ENCODE measurements at places on chromosomes 2 and 18.

- DNase-seq, result no peak
Measured at GRCh38 chr2:5176764-5177163, 515.4 kb upstream of the SOX11 start.

DNA sequence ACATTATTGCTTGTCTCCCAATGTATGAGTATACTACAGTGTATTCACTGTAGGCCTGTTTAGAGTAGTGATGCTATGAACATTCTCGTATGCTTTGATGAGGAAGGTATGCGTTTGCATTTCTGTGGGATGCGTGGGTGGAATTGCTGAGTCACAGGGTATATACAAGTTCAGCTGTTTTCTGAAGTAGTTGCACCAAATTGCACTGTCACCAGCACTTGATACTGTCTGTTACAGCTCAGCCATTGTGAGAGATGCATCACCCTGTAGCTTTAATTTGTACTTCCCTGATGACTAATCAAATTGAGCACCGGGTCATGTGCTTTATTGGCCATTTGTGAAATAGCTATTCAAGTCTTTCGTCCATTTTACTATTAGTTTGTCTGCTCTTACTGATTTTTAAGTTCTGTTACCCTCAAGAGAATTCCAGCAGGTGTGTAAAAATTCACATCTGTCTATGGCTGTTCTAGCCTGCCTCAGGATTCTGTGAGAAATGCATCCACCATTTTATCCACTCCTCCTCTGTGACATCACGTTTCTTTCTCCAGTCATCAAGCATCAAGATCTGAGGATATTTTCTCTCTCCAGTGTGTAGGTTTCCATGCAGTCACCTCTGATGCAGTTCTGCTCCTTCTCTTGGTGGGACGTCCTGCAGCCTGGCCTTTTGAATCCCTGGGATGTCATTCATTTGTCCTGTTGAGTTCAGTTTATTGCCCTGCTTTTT lies 72.5 kb downstream of the DGKD start:
- DNase-seq, result peak; percentile 33

DNA sequence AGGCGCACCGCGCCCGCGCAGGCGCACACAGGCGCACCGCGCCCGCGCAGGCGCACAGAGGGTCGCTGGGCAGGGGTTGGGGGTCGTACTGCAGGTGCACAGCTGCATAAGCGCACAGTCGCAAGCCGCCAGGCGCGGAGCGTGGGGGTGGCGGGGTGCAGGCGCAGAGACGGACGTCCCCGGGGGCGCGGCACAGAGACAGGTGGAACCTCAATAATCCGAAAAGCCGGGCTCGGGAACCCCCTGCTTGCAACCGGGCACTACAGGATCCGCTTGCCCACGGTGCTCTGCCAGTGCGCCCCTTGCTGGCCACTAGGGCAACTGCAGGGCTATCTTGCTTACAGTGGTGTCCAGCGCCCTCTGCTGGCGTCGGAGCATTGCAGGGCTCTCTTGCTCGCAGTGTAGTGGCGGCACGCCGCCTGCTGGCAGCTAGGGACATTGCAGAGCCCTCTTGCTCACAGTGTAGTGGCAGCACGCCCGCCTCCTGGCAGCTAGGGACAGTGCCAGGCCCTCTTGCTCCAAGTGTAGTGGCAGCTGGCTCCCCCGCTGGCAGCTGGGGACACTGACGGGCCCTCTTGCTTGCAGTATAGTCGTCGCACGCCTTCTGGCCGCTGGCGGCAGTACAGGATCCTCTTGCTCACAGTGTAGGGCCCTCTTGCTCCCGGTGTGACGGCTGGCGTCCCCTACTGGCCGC lies 34.9 kb downstream of the FAM110C start:
- no peak for DNase-seq

DNA sequence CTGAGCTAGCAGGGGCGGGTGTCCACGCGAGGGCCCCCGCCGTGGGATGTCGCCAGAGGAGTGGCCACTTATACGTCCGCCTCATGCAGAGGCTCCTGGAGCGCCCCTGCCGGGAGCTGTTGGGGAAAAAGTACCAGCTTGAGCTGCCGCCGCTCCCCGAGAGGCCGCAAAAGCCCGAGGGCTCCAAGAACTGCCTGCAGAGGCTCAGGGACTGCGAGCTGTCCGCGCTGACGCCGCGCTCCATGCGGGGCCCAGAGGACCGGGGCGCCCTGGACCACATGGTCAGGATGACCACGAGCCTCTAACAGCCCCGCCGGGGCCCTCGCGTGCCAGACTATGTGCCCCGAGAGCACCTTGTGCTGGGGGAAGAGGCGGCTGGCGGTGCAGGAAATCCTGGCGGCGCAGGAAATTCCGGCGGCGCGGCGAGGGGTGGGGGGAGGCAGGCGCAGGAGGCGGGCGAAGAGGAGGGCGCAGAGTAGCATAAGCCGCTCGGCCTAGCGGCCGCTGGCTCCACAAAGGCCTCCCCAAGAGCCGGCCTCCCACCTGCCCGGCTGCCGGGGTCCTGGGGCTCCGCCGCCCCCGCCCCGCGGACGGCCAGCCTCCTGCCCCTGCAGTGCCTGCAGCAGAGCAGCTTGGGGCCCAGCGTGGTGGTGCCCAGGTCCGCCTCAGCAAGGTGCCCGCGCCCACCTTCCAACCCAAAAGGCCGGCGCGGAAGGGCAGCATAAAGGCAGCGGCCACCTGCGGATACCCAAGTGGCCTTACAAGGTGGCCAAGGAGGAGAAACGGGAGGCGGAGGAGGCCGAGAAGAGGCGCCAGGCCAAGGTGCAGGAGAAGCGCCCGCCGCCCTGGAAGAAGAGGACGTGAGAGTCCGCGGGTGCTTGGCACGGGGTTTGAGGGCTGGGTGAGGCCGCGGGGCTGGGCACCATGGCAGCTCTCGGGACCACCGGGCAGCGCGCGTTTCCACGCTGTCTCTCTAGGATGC lies 42.1 kb upstream of the TRIM43B start:
- peak; percentile 27 for DNase-seq

GRCh38 chr18:2948038-2948437 lies 64.9 kb downstream of the LPIN2 start:
- no peak for DNase-seq

GRCh38 chr2:102296449-102296848 lies 14.9 kb upstream of the IL1RL1 start:
- no peak for DNase-seq

- DNase-seq, result no peak
Measured at GRCh38 chr2:127231130-127231865, 11.2 kb upstream of the CYP27C1 start.

DNA sequence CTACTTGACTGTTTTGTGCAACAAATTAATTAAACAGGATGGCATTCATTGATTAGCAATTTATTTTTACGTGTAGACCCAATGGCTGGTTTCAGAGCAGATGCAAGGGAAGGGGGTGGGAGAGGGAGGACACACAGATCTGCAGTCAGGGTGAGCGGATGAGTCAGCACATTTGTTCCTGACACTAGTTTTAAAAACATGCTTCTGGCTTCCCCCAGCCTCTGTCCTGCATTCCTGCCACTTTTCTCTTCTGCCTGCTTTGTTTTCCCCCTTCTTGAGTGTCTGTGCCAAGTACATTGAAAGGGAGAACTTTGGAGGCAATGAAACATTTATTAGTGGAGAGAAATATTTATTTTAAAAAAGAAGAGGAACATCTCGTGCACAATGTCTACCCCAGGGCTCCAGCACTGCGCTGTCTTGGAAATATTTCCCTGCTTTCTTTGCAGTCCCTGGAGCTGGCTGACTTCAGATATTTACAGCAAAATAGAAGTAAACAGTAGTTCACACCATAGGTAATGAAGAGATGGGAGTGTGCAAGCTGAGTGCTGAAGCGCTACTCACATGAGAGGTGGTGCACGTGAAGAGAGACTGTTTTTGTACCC lies 52.2 kb downstream of the NRP2 start:
- no peak for DNase-seq

DNA sequence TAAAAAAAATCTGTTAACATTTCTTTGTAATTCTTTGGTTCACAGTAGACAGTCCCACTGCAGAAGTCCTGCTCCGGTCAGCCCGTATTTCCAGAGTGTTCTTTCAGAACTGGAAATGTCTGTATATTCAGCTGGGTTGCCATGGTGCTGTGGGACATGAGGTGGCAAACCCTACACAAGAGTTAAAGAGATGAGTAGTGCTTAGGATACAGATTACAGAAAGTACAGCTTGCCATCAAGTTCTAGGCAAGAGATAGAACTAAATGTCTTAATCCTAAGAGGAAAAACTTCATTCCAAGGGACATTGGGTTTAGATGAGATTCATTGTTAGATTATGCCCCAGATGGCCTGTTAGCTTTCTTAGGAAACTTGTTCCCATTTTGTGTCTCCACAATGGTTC lies 60.1 kb downstream of the FMNL2 start:
- no peak for DNase-seq

DNA sequence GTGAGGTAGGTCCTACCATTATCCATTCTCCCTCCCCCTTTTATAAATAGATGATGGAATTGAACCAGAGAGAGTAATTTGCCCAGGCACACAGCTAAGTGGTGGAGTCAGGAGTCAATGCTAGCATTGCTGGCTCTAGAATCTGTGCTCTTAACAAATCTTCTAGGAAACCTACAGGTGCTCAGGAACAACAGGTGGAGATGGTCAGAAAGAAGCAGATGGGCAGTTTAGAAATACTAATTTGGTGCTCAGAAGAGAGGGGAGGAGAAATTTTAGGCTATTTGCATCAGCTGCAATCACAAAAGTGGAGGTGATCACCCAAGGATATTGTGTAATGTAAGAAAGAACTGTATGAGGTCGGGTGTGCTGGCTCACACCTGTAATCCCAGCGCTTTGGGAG lies 219.4 kb upstream of the SMAD7 start:
- no peak for DNase-seq

- no peak for DNase-seq
Measured at GRCh38 chr18:36389027-36389426, 91.5 kb downstream of the FHOD3 start.

- no peak for DNase-seq
Measured at GRCh38 chr2:194301946-194302345, 1355.1 kb upstream of the SLC39A10 start.
